Activated CD8-positive, alpha-beta memory T cell treated with anti-CD3 and anti-CD28 coated beads for 4 hours (primary cell): ENCODE measurements at places on chromosomes 6 and 20.

DNA sequence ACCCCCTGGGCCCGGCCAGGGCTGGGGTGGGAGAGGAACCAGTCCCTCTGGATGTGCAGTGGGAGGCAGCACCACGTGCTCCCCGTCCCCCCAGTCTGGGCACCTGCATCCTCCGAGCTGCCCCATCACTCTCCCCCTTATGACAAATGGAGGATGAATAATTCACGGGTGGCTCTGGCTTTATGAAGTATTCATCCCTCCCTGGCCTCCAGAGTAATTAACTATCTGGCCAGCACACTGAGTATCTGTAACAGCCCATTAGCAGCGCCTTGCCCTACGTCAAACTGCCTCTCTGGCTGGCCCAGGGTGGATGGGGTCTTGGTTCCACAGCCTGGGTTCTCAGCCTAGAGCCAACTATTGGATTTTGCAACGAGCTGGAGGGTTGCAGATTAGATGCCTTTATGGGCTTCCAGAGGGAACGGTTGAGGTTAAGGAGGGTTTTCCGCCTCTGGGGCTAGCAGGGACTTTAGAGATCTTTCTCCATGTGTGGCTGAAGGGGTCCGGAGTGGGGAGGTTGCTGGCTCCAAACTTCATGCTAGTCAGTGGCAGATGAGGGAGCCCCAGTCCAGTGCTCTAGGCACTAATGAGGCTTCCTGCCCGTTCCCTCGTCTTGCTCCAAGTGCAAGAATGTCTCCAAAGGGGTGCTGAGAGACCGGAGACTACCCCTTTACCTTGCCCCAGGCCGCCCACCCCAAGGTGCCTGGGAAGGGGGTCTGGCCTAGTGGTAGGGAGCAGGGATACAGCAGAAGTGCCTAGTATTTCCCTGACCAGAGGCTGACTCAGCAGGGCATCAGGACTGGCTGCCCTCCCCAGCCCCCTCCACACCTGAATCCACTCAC lies 53.5 kb upstream of the MLN start:
- no peak for DNase-seq

- DNase-seq, result no peak
These were observed 6.5 kb upstream of the PERP start for GRCh38 chr6:138113588-138114210.

DNA sequence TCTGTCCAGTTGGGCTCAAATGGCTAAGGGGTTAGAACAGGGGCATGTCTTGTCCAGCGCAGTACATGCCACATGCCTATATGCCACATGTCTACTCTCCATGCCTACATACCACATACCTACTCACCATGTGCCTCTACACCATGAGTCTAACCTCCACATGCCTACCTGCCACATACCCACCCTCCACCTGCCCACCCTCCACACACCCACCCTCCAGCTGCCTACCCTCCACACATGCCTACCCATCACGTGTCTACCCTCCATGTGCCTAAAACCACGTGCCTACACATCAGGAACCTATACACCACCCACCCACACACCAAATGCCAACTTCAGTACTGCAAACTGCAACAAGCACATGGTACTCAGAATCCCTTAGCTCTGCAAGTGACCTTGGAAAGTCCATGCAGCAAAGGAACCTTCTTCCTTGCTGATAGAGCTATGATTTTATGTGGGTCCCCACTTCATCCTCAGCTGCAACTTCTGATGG lies 113.0 kb upstream of the CST7 start:
- DNase-seq, result no peak

GRCh38 chr6:16854986-16855385 lies 93.7 kb upstream of the ATXN1 start:
- DNase-seq, result no peak

- no peak for DNase-seq
These were observed 36.5 kb downstream of the PLCG1 start for GRCh38 chr20:41173791-41174341.

DNA sequence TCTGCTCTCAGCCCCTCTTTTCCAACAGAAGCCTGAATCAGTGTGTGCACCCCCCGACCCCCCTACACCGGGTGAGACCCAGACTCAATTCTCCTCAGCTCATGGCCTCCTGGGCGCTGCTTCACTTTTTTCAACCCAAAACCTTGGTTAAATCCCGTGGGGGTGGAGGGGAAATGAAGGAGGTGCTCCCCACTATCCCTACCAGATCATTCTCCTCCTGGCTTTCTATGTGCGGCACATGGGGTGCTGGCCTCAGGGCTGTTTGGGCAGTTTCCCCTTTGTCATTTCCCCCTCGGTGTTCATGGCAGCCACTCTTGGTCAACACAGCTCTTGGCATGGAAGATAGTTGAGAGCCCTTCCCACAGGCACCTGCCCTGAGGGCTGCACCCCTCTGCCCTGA lies 4.6 kb downstream of the CST4 start:
- DNase-seq, result no peak

DNA sequence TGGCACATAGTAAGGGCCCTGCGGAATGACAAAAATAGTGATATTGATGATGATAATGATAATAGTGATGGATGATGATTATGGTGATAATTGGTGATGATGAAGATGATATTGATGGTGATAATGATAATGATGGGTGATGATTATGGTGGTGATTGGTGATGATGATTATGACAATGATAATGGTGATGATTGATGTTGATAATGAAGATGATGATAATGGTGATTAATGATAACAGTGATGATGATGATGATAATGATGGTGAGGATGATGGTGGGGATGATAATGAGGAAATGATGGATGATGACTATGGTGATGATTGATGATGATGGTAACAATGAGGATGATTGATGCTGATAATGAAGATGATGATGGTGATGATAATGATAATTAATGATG lies 48.9 kb downstream of the EDN3 start:
- no peak for DNase-seq

- no peak for DNase-seq
These were observed 254.7 kb downstream of the ARHGAP18 start for GRCh38 chr6:129455126-129455769.

- DNase-seq, result no peak
These were observed 268.8 kb downstream of the ARID1B start for GRCh38 chr6:157045831-157046454.

GRCh38 chr6:13242590-13242989 lies 85.7 kb downstream of the TBC1D7 start:
- DNase-seq, result no peak

DNA sequence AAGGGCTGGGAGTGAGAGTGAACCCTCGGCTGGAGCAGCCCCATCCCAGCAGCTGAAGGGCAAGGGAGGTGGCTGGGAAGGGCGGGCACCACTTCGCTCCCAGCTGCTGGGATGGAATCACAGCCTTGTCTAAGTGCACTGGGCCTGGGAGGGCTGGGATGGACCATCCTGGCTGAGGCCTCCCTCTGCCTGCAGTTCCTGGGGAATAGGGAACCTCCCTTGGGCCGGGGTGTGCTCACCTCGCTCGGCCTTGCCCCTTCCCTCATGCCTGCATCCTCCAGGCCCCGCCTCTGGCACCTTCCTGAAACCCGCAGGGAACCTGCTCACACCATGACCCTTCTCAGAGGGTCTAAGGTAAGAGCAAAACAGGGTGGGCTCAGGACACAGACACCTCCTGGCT lies 53.7 kb downstream of the SMOC2 start:
- no peak for DNase-seq

DNA sequence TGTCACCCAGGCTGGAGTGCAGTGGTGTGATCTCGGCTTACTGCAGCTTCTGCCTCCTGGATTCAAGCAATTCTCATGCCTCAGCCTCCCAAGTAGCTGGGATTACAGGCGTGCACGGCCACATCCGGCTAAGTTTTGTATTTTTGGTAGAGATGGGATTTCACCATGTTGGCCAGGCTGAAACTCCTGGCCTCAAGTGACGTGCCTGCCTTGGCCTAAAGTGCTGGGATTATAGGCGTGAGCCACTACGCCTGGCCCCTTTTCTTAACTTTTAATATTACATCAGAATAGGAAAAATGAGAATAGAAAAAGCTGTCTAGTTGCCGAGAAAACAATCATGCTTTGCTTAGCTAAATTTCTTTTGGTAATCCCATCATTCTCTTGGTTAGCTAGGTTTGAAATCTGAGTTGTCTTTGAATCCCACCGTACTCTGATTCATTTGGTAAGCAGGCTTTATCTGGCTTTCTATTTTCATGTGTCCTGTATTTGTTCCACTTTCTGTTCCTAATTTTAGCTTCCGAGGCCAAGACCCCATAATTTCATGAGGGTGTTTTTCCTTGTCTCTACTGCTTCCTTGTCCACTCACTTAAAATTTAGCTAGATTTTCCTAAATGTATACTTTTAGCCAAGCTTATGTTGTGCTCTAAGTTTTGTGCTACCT lies 83.5 kb downstream of the NCOA3 start:
- DNase-seq, result no peak

DNA sequence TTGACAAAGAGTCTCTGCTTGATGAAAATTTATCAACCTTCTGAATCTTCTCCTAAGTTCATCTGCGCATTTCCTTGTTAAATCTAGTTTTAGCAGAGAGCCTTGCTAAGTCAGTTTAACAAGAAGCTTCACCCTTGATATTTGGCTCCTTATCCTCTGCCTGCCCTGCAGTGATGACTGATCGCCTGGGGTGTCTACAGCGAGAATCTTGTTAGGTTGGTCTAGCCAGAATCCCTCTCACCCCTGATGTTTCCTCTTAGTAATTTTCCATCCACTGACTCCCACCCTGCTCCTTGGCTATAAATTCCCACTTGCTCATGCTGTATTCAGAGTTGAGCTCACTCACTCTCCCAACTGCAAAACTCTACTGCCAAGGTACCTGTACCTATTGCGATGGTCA lies 114.1 kb downstream of the TENT5A start:
- no peak for DNase-seq

- peak; percentile 47 for DNase-seq
These were observed 37.8 kb downstream of the PPP1R16B start for GRCh38 chr20:38843346-38843745.

- no peak for DNase-seq
These were observed 19.6 kb upstream of the SYNCRIP start for GRCh38 chr6:85662251-85662650.

DNA sequence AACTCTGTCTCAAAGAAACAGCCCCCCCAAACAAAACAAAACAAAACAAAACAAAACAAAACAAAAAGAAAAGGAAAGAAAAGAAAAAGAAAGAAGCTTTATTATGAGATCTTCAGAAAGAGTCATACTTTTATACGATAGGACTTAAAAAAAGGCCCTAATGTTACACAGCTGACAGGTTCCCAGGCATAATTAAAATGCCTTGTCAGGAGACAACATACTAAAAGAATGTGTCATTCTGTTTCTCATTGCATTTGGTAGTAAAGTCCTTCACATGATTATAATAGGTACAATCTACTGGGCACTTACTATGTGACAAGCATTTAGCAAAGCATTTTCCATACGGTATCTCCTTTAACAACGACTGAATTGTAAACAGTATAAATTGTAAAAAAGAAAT lies 36.4 kb upstream of the RPN2 start:
- no peak for DNase-seq

GRCh38 chr6:141259807-141260206 lies 872.9 kb upstream of the GJE1 start:
- no peak for DNase-seq

DNA sequence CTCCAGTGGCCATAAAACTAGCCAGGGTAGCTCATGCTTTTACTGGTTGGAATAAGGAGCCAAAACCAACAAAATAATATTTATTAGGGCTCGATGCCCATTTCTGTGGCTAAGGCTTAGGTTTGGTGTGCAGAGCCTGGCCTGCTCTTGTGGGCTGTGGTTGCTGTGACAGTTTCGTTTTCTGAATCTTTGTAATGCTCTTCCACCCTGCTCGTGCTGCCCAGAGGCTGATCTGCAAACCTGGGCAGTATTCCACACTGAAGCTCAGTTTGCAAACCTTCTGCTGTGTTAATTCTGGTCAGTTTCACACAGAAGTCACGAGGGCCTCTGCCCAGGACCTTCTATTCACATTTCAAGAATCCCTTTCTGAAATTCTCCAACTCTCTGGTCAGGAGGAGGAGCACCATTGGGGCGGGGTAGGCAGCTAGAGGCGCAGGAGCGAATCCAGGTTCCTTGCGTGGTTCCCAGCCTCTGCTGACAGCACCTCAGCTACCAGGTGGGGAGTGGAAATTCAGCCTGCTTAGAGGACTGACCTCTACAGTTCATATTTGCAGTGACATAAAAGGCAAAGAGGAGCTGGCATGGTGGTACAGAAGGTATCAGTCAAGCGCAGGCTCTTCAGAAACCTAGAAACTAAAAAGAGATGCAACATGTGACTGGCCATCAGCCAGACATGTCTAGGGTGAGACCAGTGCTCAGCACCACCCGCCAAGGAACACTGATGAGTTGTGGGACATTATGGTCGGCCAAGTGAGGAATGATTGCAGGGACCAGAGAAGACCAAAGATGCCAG lies 14.3 kb upstream of the C20orf144 start:
- DNase-seq, result no peak

DNA sequence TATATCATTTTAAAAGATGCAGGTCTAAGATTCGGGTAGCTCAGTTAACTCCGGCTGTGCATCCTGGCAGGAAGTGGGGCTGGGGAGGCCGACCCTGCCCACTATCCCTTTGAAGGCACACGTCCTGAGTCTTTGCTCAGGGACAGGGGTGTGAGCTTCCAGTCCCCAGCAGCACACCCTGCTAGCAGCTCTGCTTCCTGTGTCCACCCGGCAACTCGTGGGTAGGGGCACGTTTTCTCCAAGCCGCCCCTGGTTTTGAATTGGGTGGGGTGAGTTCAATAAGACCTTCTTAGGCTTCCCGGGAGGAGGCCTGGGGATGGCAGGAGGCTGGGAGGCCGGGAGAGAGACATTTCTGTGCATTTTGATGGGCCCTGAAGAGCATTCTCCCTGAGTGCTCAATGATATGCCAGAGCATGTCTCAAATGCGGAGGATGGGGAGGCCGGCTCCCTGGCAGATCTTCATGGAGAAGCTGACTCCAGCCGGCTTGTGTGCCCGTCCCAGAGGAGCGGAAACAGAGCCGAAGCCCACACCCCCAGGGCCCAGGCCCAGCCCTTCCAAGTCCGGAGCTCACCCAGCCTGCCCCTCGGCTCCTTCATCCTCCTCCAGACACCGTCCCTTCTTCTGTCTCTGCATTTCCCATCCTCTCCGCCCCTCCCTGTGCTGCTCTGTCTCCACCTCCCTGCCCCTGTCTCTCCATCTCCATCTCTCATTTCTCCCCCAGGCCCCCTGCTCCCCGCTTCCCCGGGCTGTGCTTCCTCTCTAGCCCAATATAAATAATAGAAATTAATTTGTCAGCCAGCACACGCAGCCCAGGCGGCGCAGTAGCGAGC lies 36.3 kb upstream of the ZFAND3 start:
- DNase-seq, result no peak

DNA sequence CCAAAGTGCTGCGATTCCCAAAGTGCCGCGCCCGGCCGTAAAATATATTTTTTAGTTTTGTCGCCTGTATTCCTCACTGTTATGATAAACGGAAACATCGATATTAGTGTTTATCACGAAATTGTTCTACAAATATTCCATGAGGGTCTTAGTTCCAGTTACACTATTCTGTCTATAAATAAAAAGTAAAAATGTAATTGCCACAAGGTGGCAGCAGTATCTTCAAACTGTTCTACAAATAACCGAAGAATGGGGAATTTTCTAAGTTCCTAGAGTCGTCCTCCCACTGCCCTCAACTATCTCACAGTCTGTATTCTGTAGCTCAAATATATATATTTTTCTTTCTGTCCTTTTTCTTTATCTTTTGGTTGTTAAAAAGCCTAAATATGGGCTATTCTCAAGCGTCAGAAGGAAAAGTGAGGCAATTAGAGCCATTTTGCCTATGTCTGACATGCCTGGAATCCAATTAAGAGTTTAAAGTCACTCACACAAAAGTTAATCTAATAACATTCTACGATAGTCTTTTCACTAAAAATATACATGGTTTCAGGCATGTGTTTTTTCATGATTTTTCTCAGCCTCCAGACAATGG lies 14.2 kb upstream of the FAM162B start:
- no peak for DNase-seq

GRCh38 chr20:48656137-48656536 lies 171.7 kb downstream of the PREX1 start:
- DNase-seq, result no peak
